ENCODE measurements at places on chromosomes 7 and 10. TPM values are rescaled to one million over a fixed set of nuclear protein-coding genes. Genes with fewer than 3 reads are reported as not detected.

DNA sequence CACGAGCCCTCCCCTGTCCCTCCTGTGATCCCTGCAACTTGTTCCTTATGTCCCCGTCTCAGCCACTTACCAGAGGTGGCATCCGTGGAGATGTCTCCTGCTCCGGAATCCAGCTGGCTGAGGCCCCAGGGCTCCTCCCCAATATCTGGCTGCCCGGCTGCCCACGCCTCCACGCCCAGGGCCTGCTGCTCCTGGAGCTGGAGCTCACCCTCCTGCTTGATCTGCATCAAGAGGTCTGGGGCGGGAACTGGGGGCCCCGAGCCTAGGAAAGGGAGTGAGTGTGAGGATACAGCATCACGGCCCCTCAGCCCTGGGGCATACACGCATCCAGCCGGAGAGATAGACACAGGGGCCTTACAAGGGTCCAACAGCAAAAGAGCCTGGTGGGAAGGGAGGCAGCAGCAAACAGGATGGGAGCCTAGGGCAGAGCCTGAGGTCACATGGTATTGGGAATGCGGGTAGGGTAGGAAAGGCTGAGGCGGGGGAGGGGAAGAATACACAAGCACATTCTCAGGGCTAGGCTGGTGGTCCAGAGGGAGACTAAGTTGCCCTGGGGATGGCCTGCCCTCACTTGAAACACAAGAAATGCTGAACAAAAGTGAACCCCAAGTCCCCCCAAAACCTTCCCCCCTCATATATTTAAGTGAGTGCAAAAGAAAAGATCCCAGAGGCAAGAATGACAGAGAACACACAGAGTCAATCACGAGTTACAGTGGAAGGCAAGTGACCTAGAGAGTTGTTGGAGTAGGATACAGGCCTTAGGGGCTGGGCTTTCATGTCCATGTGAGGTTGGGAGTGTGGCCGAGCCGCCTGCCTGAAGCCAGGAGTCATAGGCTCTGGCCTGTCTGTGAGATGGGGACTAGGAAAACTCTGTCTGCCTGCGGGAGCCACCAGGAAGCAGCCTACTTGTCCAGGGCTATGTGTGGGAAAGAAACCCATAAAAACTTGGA lies 16.9 kb upstream of the ZNF777 start:
- DNase-seq: no peak

DNA sequence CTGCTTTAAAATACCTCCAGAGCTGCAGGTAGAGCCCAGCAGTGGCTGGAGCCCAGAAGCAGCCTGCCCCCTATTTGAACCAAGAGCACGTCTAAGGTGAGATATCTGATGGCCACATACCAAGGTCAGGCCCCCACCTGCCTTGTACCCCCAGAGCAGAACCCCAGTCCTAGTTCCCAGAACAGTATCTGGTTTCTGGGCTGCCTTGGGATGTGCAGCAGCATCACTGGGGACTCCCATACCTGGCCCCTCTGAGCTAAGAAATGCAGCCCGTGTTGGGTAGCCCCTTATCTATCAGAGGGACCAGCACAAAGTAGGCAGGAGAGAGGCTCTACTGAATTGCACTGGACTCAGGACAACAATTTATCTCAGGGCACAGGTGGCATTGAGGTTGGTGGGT lies 8.9 kb downstream of the SFTPD start:
- no peak for DNase-seq

DNA sequence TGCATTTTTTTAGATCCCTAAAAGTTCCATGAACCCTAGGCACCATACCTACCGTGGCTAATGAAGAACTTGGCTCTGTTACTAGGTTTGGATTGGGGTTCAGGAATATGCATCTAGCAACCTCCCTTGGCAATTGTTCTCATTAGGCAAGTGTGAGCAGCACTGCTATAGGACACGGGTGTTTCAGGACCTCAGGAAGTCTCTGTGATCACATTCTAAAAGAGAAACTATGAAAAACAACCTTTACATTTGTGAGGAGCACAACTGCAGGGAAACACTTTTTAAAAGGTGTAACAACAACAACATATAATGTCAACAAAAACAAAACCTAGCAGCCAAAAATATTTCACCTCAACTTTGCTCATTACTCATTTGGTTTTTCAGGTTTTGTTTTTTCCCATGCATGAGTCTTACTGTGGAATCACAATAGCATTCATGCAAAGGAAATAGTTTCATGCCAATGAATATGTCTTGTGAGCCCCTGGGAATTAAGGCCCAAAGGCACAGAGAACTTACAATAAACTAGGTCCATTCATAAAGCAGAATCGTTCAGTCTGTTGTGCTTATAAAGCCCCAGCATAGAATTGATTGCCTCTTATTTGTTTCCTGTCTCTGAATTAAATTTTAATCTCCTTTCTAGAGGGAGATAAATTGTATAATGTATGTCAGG lies 255.7 kb upstream of the DGKB start:
- no peak for DNase-seq

DNA sequence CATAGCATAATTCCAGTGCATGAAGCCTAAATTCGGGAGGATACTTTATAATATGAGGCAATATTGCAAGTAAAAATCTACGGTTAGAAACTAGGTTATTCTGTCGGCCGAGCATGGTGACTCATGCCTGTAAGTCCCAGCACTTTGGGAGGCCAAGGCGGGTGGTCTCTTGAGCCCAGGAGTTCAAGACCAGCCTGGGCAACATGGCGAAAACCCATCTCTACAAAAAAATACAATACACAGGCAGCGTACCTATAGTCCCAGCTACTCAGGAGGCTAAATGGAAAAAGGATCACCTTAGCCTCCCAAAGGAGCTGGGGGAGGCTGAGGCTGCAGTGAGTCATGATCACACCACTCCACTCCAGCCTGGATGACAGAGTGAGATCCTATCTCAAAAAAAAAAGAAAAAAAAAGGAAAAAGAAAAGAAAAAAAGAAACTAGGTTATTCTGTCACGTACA lies 14.2 kb downstream of the SKAP2 start:
- no peak for DNase-seq

DNA sequence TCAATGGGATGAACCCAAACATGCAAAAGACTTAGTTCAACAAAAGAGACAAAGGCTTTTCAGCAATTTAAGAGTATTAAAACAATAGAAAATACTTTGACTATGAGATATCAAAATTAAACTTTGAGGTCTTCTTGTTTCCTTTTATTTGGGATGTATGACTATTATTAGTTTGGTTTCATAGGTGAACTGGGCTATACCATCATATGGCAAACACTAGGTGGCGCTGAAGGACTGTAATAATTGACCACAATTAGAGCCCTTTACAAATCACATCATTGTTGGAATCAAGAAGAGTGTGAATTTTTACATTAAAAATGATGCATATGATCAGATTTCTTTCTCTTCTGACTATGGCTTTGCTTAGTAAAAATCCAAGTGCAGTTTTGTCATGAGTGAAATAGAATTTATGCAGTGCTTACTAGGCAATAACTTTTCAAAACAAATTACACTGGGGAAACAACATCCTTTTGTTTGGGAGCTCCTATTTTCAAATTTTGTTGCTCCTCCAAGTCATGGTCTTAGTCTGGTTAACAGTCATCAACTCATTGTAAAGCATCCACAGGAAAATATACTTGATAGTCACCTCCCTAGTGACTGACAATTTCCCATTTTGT lies 14.7 kb upstream of the NXPH1 start:
- peak; percentile 78 for DNase-seq

The VGF gene
- not detected for total RNA-seq

The PIP gene
- total RNA-seq: not detected

DNA sequence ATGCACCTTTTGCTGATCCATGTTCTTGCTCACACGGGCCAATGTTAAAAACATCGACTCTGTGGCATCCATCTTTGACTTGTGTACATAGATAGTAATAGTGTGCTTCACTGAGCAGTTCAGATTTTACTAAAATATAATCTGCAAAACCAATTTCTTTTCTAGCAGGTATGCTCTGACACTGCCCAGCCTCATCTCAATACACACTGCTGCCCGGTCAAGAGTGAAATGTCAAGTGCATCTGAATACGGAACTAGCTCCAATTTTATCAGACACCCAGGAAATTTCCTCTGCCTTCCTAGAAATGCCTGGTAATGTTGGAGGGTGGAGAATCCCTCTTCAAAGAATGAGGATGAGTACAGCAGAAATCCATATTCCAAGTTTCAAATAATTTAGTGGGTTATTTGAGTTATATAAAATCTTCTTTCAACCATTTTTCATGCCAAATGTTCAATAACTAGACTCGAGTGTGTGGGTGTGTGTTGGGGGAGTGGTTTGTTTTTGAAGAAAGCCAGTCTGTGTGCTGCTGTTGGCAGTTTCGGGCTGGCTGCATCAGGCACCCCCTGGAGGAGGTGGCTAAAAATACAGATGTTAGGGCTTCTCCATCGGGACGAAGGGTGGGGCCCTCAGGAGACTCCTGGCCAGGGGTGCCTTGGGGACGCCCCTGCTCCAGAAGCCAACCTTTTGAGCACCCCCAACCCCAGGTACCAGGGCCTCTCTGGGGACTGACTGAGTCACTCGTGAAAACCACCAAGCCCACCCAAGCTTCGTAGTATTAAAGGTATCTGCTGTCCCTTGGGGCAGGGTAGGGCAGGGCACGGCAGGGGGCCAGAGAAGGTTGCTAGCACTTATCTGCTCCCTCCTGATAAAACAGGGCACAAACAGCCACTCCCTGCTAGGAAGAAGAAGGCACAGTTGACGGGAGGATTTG lies 15.4 kb downstream of the CTBP2 start:
- DNase-seq: no peak

The ANXA8 gene
- total RNA-seq: not detected

GRCh38 chr10:12873172-12873571 lies 128.3 kb downstream of the CCDC3 start:
- DNase-seq: no peak

DNA sequence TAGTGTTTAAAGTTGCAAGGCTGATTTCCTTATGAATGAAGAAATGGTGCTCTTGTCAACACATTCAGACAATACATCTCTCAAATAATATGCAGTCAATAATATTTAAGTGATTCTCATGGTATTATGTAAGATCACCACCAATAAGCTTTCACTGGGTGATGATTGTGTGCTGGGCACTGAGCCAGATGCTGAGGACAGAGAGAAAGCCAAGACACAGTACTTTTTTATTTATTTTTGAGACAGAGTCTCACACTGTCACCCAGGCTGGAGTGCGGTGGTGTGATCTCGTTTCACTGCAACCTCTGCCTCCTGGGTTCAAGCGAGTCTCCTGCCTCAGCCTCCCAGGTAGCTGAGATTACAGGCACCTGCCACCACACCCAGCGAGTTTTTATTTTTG lies 130.6 kb upstream of the LSM8 start:
- no peak for DNase-seq

DNA sequence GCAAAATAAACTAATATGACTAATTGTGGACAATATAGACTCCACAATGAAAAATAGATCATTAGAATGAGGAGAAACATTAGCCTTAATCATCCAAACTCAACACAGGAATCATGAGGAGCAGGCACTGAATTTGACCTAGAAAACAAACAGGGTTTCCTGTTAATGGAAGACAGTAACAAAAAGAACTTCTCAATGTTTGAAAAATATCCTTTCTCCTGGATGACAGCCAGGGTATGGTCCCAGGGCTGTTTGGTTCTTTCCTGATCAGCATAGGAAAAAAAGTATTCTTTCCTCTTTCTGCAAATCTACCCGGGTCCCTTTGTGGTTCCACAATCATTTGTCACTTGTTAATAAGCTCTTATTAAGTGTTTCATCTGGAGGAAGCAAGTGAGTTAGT lies 145.3 kb upstream of the SVIL start:
- DNase-seq: no peak

DNA sequence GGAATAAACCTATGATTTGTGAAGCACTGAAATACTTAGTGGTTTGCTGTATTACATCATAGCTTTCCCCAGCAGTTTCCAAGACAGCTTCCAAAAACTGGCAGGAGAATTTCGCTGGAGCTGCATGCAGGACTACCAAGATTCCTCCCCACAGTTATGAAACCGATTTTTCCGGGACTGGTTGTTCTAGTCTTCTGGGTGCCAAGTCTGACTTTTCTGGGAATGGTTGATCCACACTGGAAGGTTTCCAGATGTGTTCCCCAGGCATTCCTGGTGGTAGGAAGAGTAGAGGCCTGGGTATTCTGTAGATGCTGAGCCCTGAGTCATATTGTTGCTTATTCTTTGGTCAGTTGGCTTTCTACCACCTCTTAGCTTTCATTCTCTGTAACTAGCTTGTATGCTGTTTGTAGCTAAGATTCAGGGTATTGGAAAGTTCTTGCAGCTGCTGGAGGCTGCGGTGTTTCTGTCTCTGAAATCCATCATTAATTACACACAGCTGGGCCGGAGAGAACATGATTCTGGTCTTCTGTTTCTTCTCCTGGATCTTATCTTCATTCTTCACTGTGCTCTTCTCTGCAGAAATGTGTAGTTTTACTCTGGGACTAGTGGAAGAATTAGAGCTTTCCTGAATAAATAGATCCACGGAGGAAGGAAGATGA lies 6.3 kb downstream of the ABCC2 start:
- DNase-seq: no peak

DNA sequence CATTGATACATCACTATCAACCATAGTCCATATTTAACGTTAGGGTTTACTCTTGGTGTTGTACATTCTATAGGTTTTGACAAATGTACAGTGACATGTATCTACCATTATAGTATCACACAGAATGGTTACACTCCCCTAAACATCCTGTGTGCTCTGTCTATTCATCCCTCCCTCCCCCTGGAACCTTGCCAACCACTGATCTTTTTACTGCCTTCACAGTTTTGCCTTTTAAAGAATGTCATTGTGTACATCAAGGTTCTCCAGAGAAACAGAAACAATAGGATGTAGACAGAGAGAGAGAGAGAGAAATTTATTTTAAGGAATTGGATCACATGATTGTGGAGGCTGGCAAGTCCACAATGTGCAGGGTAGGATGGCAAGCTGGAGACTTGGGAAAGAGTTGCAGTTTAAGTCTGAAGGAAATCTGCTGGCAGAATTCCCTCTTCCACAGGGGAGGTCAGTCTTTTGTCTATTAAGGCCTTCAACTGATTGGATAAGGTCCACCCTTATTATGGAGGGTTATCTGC lies 45.1 kb upstream of the CCNJ start:
- DNase-seq: no peak

The SLC29A3 gene
- 5.3 TPM for total RNA-seq

DNA sequence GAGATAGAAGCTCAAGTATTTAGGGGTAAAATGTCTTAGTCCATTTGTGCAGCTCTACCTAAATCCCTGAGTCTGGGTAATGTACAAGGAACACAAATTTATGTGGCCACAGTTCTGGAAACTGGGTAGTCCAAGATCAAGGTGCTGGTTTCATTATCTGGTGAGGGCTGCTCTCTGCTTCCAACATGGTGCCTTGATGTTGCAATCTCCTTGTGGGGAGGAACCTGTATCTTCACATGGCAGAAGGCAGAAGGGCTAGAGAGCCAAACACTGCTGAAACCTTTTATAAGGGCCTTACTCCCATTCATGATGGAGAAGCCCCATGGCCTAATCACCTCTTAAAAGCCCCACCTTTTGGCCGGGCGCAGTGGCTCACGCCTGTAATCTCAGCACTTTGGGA lies 8.7 kb upstream of the BAZ1B start:
- DNase-seq: no peak
